ENCODE measurements at places on chromosomes 12 and 14.

DNA sequence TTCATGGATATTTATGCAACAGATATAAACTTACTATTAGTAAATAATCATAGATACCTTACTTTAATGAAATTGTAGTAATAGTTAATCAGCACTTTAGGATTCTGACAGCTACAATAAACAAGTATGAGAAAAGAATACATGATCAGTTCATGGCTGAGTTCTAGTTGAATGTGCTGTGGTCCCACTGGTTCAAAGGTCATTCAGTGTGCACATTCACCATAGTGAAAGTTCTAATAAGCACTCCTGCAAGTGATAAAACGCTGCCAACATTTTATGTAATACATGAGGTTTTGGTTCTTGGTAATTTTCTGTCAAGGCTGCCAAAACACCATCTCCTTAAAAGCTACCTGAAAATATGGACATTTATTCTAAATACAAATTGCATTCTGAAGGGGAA, 92.6 kb downstream of the NUMB start:
- no peak for DNase-seq

GRCh38 chr12:55957106-55957859, 8.6 kb downstream of the PMEL start:
- DNase-seq: no peak

GRCh38 chr14:67583711-67584644, 16.1 kb downstream of the PIGH start:
- no peak for DNase-seq

DNA sequence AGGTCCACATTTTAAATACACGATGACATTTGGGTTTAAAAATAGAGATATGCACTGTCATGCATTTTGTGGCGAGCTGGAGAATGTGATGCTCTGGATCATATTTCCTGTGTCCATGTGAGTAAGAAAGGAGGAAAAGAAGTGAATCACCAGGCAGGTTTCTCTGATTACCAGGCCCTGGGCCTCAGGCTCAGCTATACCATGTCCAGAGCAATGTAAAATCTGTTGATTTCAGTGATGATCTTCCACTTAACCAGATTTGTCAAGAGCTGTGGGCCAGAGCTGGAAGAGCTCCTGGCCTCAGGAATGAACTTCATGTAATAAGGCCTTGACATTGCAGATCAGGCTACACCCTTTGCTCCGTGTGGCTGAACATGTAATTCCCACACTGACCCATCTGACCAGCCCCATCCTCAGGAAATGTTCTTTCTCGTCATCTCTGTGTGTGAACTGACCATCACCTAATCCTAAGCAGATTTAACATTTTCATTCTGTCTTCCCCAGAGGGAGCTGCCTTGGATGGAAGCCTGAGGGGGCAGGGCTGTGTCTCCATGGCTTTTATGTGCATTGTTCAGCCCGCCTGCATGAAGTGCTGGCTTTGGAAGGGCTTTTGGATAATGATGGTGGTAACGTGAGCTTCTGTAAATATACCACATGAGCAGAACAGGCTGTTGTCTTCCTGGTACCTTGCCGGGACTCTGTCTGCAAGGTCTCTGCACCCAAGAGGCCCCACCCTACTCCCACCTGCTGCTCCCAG, 54.5 kb downstream of the CRACR2A start:
- no peak for DNase-seq

DNA sequence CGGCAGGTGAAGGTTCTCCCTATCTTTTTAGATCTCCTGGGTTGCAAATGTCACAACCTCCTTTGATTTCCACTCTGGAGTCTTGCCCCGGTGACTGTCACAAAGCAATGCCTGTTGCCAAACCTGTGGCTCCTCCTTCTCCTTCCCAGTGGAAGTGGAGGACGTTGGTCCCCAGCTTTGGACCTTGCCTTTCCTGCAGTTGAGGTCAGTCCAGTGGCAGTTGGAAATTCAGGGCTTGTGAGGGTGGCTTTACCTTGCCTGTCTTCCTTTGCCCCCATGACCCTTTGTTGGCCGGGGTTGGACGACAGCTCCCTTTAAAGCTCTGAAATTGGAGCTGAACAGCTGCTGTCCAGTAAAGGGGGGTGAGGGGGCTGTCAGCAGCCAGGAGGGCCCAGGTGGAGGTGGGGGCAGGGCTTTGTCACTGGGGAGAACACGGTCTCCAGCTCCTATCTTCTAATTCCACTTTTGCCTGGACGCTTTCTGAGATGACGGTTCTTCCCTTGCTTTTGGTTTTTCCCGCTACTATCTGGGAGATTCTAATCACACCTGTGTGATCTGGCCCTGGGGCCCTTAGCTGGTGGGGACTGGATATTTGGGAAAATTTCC, 4.1 kb downstream of the TEAD4 start:
- DNase-seq: no peak

- no peak for DNase-seq
Observed at GRCh38 chr12:71440345-71440762, 756 bp downstream of the LGR5 start.
